ENCODE measurements at places on chromosomes 7 and 10. TPM values are rescaled to one million over a fixed set of nuclear protein-coding genes. Genes with fewer than 3 reads are reported as not detected.

DNA sequence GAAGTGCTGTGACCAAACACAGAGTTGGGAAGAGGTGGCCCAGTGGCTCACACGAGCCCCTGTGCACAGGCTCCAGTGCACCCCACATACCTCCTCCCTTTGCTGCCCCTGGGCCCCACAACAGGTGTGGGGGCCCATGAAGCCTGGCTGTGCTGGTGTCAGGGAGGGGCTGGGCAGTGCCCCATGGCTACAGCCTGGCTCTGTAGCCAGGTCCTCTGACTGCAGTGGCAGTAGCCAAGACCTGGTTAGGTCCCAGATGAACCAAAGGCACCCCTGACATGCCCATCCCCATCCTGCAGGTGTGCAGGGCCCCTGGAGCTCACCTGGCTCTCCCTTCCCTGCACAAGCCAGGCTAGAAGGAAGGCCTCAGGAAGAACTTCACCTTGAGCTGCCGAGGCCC is 176.3 kb downstream of the GRID1 start:
- DNase-seq: no peak

Gene C7orf57
- 0.64 TPM for total RNA-seq

GRCh38 chr10:74096777-74097176 is 53.9 kb downstream of the AP3M1 start:
- DNase-seq: no peak

GRCh38 chr10:83153714-83154113 is 985.6 kb upstream of the GHITM start:
- no peak for DNase-seq

DNA sequence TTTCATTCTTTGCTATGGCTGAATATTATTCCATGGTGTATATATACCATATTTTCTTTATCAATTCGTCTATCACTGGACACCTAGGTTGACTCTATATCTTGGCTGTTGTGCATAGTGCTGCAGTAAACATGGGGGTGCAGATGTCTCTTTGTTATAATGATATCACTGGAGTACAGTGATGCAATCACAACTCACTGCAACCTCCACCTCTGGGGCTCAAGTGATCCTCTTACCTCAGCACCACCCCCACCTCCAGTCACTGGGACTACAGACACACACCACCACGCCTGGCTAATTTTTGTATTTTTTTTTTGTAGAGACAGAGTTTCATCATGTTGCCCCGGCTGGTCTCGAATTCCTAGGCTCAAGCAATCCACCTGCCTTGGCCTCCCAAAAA is 15.6 kb downstream of the KLHL7 start:
- no peak for DNase-seq

- DNase-seq: peak; percentile 31
Observed at GRCh38 chr7:76262683-76263402, 39.6 kb upstream of the HSPB1 start.

- DNase-seq: no peak
Observed at GRCh38 chr7:55970978-55971377, 6.6 kb downstream of the NIPSNAP2 start.

DNA sequence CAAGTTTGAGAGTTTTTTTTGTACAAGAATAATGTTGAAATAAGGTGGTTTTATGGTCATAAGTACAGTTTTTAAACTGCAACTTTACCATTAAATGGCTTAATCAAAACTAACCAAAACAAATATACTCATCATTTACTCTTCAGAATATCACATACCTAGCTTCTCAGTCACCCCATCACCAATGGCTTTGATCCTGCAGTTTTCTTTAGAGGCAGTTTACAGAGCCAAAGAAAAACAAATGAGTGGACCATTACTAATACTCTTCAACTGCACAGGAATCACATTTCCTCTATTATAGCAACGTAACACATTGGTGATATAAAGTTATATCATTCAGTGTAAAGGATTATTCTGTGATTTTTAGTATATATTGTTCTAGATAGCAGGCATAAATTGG is 576.1 kb upstream of the LRRTM3 start:
- no peak for DNase-seq

GRCh38 chr7:19079066-19079465 is 38.4 kb downstream of the TWIST1 start:
- no peak for DNase-seq

DNA sequence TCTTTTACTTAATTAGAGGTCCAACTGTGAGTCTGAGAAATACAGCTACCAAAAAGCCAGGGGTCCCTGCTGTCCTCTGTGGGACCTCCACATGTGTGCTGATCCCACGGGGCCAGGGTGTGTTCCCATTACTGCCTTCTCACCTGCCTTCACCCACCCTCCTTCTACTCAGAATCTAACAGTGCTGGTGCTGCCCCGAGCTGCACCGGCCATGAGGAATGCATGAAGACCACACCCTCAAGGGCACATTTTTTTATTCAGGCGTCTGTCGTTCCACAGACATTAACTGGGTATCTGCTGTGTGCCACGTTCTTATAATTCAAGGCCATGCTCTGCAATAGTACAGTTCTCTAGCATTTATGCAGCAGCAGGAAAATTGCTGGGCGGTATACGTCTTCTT is 188.5 kb upstream of the PFKP start:
- no peak for DNase-seq

Gene UTF1
- total RNA-seq: not detected

DNA sequence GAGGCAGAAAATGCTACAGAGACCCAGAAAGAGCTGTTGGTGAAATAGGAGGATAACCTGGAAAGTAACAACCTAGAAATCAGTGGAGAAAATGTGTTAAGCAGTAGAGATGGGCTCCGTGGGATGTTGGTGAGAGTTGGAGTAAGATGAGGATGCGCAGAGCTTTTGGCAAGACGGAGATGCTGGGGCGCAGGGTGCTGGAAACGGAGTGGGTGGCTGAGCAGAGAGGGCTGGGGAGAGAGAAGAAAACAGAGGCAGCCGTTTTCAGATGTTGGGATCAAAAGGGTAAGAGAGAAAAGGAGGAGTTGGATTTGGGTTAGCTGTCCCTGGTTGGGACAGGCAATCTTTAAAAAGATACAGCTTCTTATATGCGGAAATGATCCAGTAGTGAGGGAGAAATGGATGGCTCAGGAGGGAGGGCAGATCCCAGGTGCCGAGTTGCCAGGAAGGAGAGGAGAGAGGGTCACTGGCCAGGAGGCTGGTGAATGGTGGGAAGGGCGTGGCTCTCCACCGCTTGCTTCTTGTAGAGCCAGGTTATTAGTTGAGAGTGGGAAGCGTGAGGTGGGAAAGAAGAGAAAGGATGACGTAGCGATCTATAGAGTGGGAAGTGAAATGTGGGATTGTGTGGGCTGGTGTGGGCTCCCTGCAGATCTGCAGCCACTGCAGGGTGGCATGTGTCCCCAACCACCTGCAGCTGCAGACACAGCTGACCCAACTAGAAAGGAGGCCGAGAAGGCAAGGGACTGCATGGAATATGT is 182.2 kb upstream of the SVIL start:
- DNase-seq: no peak

- DNase-seq: no peak
Observed at GRCh38 chr10:128382225-128382624, 256.0 kb upstream of the MKI67 start.

DNA sequence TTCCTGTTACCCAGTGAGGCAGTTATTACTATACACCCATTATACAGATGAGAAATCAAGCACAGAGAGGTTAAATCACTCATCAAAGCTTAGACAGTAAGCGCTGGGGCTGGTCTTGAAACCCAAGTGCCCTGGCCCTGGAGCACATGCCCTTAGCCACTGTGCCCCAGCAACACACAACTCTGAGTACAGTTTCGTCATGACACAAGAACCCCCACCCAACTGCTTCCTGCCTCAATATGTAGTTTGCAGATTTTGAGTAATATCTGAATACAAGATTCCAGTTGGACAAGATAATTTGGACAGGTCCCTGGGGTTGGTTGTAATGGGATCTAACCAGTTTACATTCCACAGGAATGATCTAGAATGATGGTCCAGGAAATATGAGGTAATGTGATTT is 62.8 kb downstream of the SH3PXD2A start:
- DNase-seq: no peak

- no peak for DNase-seq
Observed at GRCh38 chr10:316390-316789, 181.1 kb downstream of the ZMYND11 start.

DNA sequence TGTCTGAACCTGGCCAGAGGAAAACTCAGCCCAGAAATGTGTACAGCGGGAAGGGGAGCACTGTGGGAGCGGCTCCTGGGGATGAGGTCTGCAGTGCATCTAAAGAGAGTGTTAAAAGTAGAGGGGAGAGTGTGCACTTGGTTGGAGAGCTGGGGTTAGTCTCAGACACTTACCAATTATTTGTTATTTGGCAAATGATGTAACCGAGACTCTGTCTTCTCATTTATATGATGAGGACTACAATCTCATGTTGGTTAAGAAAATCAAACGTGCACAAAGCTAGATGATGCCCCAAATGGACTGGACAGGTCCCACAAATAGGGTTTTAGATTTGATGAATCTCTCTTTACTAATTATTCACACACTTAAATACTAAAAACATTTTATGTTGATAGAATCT is 962.4 kb downstream of the GATA3 start:
- no peak for DNase-seq

- DNase-seq: no peak
Observed at GRCh38 chr7:73971322-73971703, 56.7 kb upstream of the ELN start.

- peak; percentile 80 for DNase-seq
Observed at GRCh38 chr10:95268438-95268837, 22.4 kb downstream of the PDLIM1 start.

Gene CADPS2
- 12.4 TPM for total RNA-seq

GRCh38 chr10:103716206-103717160 is 138.9 kb downstream of the SH3PXD2A start:
- DNase-seq: no peak

- no peak for DNase-seq
Observed at GRCh38 chr7:5432691-5433090, 9.1 kb upstream of the TNRC18 start.

DNA sequence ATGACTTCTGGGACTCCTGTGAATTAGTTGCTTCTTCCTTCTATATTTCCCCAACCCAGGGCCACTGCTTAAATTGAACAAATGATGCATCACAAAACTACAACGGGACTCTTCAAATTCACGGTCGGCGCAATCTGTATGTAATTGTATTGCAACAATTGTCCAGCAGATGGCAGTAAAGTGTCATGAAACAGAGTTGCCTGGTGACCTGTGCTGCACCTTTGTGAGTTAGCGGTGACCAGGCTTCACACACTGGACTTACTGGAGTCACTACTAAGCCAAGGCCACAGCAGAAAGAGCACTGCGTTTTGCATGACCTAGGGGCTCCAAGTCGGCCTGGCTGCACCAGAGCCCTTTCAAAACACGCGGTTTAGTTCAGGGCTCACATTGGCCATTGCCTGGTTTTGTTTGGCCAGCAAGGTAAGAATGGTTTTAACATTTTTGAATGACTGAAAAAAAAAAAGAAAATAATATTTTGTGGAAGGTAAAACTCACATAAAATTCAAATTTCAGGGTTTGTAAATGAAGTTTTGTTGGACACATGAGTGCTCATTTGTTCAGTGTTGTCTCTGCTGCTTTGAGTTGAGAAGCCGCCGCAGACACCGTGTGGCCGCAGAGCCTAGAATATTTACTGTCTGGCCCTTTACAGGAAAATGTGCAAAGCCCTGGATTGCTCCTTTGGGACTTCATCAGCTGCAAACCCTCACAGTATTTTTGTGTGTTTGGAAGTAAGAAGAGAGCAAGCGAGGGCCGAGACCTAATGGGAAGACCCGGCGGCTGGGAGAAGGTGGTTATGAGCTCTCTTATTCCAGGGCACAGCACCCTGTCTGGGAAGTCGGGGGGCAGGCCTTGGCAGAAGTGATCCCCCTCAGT is 23.2 kb upstream of the ZNF32 start:
- peak; percentile 64 for DNase-seq

Gene ABCA13
- total RNA-seq: 0.44 TPM

GRCh38 chr7:8212638-8213037 is 49.3 kb downstream of the ICA1 start:
- no peak for DNase-seq

Gene FGFBP3
- total RNA-seq: 0.93 TPM

- no peak for DNase-seq
Observed at GRCh38 chr7:11078247-11078834, 104.7 kb downstream of the PHF14 start.

DNA sequence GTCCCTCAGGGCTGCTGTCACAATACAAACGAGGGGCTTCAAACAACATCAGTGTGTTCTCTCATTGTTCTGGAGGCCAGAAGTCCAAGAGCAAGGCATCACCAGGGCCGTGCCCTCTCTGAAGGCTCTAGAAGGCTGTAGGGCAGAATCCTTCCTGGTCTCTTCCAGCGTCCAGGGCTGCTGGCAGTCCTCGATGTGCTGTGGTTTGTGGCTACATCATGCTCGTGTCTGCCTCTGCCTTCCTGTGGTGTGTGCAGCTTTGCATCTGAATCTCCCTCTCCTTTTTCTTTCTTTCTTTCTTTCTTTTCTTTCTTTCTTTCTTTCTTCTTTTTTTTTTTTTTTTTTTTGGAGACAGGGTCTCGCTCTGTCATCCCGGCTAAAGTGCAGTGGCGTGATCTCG is 103.5 kb downstream of the INSYN2A start:
- no peak for DNase-seq

Gene NCF1
- not detected for total RNA-seq

DNA sequence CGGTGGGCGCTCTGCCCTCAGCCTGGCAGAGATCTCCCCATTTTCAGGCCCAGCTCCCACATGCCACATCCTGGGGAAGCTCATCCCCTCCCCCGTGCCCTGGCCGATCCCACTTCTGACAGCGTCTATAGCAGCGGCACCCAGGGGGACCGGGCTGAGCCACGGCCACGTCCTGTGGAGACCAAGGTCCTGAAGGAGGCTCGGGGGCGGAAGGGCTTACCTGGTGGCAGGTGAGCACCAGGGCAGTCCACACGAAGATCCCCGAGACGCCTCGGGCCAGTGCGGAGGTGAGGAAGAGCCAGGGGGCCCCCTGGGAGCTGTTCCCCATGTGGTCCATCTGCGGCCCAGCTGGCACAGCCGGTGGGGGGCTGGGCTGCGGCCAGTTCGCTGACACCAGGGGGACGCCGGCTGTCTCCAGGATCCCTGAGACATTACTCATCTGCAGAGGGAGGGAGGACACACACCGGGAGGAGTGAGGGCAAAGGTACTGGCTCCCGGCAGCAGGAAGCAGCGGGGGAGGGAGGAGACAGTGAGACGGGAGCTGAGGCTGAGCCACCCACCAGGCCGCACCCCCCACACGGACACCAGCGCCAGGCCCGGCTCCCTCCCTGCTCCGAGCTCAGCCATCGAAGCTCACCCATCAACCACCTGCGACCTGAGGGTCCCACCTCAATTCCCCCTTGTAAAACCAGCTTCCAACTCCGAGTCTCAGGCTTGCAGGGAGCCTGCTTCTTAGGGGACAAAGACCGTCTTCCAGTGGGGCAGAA is 776 bp downstream of the TMEM184A start:
- no peak for DNase-seq

Gene MOGAT3
- not detected for total RNA-seq

- no peak for DNase-seq
Observed at GRCh38 chr10:86390337-86391120, 23.9 kb upstream of the GRID1 start.

- no peak for DNase-seq
Observed at GRCh38 chr10:104123397-104123796, 1.4 kb downstream of the SFR1 start.

- no peak for DNase-seq
Observed at GRCh38 chr10:94645285-94645684, 38.2 kb upstream of the CYP2C18 start.

All from glomerular endothelial cell (primary cell).